Kidney epithelial cell (primary cell): ENCODE measurements at places on chromosomes 4 and X.
A peak's percentile ranks its signal among the peaks of the same experiment; 100 is the strongest.

- no peak for DNase-seq
Observed at GRCh38 chr4:145736241-145736831, 56.4 kb downstream of the C4orf51 start.

DNA sequence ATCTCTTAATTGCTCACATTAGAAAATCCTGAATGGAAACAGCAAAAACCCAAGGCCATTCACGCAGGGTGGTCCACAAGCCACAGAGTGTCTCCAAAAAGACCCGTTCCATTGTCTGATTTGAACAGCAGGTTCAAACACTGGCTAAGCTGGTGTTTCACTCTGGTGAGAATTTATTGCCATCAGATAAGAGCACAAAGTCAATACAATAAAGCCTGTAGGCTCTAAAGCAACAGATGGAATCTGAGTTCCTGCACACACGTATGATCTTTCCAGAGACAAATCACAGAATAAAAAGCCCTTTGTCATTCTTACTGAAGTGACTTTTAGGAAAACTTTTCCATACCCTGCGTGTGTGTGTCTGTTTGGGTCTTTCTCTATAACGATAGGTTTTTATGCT lies 5.1 kb upstream of the SFRP2 start:
- no peak for DNase-seq

DNA sequence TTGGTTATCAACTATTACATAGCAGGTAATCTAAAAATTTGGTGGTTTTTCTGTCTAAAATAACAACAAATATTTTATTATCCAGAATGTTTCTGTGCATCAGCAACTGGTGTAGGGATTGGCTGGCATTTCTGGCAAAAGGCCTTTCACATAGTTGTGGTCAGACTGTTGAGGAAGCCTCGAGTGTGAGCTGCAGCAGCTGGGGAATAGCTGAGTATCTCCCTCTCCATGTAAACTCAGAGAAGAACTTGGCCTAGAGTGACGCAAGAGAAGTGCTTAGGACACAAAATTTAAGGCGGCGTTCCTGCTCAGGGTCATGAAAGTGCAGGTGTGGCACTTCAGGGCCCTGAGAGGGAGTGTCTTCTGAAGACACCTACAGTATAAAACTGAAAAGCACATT lies 558.9 kb downstream of the SPOCK3 start:
- peak; percentile 39 for DNase-seq

DNA sequence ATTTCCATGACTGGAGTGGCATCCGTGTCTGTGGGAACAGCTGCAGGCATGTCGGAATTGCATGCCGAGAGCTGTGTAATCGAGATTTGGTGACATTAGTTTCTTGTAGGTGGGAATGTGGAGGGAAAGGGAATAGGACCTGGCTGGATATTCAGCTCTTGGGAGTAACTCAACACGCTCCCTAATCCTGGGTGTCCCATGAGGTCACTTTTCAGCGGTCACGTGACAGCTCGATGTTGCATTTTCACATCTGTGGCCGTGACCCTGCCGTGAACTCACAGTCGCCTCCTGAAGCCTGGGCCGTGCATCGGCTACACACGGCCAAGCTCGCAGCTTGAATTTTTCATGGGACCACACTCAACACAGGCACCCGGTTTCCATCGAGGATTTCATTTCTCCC lies 25.8 kb upstream of the PSAPL1 start:
- no peak for DNase-seq

GRCh38 chr4:102061133-102061532 lies 270.6 kb downstream of the BANK1 start:
- DNase-seq, result no peak

GRCh38 chr4:63349674-63350025 lies 1059.6 kb downstream of the TECRL start:
- no peak for DNase-seq

- DNase-seq, result no peak
Observed at GRCh38 chr4:163404580-163404979, 60.9 kb downstream of the NPY5R start.

GRCh38 chrX:45749375-45749774 lies 548.7 kb upstream of the DIPK2B start:
- no peak for DNase-seq

- DNase-seq, result no peak
Observed at GRCh38 chr4:39883646-39884045, 94.1 kb downstream of the PDS5A start.

- DNase-seq, result no peak
Observed at GRCh38 chr4:10891866-10892265, 207.3 kb upstream of the CLNK start.

DNA sequence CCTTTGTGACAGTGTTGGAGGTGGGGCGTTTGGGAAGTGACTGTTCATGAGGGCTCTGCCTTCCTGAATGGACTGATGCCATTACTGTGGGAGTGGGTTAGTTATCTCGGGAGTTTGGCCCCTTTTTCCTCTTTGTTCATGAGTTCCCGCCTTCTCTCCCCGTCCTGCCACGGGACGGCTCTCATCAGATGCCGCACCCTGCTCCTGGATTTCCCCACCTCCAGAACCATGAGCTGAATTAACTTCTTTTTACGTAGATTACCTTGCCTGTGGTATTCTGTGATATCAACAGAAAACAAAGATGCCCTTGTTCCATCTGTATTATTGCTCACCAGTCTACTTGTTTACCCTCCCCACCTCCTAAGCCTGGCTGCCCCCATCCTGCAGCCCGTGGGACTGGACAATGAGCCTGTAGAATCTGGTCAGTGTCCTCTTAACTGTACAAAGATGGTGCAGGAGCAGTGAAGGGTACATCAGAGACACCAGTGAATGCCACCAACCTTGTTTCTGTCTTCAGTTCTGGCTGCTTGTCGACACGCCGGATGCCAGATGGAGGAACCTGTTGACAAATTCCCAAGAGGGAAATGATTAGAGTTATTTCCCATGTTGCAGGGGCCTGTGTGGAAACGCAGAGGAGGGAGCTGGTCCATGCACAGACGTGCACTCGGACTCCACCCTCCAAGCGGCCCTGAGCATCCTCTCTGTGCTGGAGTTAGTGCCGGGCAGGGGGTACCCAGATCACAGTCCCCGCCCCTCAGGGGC lies 104.7 kb downstream of the ABLIM2 start:
- DNase-seq, result no peak

GRCh38 chr4:172630280-172630679 lies 538.3 kb upstream of the GALNT7 start:
- no peak for DNase-seq

GRCh38 chr4:185529413-185529812 lies 5.9 kb downstream of the PDLIM3 start:
- DNase-seq, result no peak

GRCh38 chrX:29724316-29724715 lies 491.0 kb upstream of the MAGEB2 start:
- DNase-seq, result no peak

DNA sequence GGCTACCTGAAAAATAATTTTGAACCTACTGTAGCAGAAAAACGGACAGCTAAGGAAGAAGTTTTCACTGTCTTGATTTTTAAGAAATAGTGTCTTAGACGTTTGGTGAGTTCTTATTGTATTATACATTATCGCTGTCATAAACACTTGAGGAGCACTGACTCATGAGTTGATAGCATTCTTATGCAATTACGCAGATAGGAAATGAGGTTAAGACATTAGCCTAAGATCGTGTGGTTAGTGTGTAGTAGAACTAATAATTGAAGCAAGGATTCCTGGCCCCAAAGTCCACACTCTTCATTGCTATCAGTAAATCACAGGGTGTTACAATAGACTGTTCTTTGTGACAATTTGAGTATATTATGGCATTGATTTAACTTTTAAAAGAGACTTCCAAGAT lies 238.1 kb downstream of the ARAP2 start:
- DNase-seq, result no peak

GRCh38 chrX:68710870-68711576 lies 63.6 kb downstream of the STARD8 start:
- no peak for DNase-seq

- no peak for DNase-seq
Observed at GRCh38 chr4:169745291-169745690, 12.5 kb downstream of the HPF1 start.

DNA sequence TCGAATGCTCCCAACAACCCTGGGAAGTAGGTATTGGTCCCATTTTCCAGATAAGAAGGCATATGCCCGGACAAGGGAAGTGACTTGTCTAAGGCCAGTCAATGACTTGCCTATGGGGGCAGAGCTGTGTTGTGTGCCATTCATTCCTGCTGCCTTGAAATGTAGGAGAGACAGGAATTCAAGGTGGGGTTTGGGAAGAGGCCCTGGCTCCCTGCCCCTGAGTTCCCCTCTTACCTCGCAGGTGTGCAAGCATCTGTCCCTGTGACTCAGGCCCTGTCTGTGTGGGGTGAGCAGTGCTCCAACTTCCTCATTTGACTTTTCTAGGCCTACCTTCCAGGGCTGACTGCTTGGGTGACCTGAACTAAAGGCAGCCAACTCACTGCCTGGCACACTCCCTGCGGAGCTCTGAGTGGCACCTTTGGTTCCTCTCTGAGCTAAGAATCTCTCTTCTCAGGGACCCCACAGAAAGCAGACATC lies 5.1 kb downstream of the EFNB1 start:
- DNase-seq, result no peak

- DNase-seq, result no peak
Observed at GRCh38 chr4:117971403-117971802, 62.9 kb upstream of the NDST3 start.

DNA sequence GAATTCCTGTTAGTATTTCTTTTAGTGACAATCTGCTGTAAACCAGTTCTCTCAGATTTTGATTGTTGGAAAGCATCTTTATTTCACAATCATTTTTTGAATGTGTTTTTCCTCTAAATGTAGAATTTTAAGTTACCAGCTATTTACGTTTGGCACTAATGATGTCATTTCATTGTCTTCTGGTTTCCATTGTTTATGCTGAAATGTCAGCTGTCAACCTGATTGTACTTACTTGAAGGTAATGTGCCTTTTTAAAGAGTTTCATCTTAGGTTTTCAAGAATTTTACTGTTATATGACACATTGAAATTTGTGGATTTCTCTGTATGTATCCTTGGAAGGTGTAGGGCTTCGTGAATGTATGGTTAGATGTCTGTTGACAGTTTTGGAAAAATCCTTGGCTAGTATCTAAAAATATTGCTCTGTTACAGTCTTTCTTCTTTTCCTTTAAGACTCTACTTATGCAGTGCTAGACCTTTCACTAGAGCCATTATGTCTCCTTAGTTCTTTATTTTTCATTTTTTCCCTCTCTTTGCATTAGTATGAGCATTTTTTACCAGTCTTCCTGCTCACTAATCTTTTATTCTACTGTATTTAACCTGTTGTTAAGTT lies 30.4 kb downstream of the SMAD1 start:
- DNase-seq, result no peak

GRCh38 chrX:114712466-114712865 lies 128.6 kb downstream of the HTR2C start:
- no peak for DNase-seq

DNA sequence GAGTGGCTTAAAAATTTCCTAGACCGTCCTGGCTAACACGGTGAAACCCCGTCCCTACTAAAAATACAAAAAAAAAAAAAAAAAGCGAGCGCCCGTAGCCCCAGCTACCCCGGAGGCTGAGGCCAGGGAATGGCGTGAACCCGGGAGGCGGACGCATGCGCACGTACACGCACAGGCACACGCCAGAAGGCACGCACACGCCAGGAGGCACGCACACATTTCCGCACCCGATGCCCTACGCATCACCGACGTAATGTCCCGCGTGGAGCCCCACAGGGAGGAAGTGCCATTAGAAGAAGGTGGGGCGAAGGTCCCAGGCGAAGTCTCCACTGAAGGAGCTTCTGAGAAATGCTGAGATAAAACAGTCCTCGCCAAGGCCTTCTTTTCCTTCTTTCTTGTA lies 41.4 kb downstream of the NLGN4X start:
- no peak for DNase-seq

DNA sequence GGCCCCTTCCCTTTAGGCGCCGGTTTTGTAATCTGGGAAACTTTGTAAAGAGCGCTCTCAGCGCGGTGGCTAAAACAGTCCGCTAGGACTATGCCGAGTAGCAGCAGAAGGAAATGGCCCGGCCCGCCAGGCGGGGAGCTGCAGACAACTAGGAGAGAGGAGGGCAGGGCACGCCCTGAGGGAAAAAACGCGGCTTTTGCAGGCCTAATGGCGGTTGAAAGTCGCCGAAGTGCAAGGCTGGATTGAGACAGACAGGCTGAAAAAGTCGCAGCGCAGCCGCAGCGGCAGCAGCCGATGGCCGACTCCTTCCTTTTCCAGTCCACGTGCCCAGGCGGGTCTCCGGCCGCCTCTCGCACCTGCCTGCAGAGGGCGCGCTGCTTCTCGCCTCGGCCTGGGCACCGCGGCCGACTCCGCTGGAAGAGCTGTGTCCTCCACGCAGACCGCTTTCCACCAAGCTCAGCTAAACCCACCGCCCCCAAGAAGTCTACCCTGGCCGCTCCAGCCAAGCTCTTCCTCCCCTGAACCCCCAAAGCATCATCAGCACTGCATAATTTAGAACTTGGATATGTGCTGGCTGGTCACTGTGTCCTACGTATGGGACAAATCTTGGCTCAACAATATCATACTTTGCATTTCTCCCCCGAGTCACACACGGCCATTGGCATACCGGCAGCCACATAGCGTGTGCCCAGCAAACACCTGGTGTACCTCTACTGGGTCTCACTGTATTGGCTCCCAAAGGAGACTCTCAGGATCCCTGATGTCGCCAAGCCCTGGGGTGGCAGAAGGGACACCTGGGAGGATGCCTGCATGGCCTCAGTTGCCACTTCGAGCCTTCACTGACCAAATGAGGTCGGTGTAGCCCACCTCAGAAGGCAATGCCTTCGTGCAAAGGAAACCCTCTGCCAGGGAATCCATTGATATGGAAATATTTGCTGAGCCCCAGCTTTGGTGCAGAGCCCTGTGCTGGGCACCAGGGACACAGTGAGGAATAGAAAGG lies 14.5 kb downstream of the SLC25A5 start:
- DNase-seq, result peak; percentile 2

DNA sequence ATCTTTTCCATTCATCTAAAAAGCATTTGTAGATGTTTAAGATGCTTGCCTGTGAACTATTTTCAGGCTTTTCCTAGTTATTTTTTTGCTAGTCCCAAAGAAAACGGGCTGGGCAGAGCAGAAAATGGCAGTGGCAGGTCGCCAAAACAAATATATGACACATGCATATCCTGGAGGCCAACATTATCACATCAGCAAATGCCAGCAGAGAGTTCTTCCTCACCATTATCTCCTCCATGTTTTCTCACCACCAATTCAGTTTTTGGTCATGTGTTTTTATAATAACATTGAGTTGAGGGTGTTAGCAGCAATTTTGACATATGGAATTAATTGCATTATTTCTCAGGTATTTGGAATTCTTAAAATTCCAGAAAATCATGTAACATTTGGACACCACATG lies 97.9 kb upstream of the EOLA2 start:
- no peak for DNase-seq

DNA sequence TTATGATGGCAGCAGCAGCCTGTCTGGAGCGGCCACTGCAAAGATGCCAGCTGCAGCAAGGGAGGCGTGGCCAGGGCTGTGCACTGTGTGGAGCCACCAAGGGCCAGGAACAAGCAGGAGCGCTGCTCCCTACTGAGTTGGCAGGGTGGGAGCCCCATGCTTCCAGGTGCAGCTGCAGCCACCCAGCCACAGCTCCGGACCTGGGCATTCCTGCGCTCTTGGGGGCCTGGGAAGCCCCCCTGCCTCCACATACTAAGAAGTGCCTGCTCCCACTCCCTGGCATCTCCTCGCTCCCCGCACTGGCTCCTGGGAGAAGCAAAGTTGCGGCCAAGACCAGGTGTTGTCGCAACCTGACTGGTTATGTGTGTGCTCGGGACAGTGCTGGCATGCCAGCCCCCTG lies 619.8 kb downstream of the DMD start:
- DNase-seq, result no peak

- DNase-seq, result no peak
Observed at GRCh38 chr4:32748498-32748897, 2028.3 kb downstream of the PCDH7 start.

- DNase-seq, result no peak
Observed at GRCh38 chr4:54779476-54780148, 121.9 kb downstream of the KIT start.

- no peak for DNase-seq
Observed at GRCh38 chr4:138892483-138893407, 122.8 kb upstream of the NOCT start.
